ENCODE measurements at places on chromosomes 2 and 18. TPM values are rescaled to one million over a fixed set of nuclear protein-coding genes. Genes with fewer than 3 reads are reported as not detected.

MLPH gene
- total RNA-seq, result 37.0 TPM

IL18R1 gene
- total RNA-seq, result 1.1 TPM

KLHL30 gene
- total RNA-seq, result 0.59 TPM

B3GNT7 gene
- total RNA-seq, result not detected

DPYSL5 gene
- not detected for total RNA-seq

ATRAID gene
- 253 TPM for total RNA-seq

SP9 gene
- total RNA-seq, result not detected

GAL3ST2 gene
- total RNA-seq, result not detected

PLA2R1 gene
- 15.4 TPM for total RNA-seq

CTAGE1 gene
- not detected for total RNA-seq

ZSWIM2 gene
- not detected for total RNA-seq

GTF2A1L gene
- 0.98 TPM for total RNA-seq

SULT1C2 gene
- not detected for total RNA-seq

NDC80 gene
- total RNA-seq, result 6.8 TPM

STAMBP gene
- 21.3 TPM for total RNA-seq

IFIH1 gene
- 6.3 TPM for total RNA-seq

DAW1 gene
- 9.5 TPM for total RNA-seq

IWS1 gene
- 41.2 TPM for total RNA-seq

CXCR1 gene
- not detected for total RNA-seq

Measured in smooth muscle cell of the coronary artery (primary cell).